ENCODE measurements at places on chromosomes 5 and 9. TPM values are rescaled to one million over a fixed set of nuclear protein-coding genes. Genes with fewer than 3 reads are reported as not detected.
A peak's percentile ranks its signal among the peaks of the same experiment; 100 is the strongest.

DNA sequence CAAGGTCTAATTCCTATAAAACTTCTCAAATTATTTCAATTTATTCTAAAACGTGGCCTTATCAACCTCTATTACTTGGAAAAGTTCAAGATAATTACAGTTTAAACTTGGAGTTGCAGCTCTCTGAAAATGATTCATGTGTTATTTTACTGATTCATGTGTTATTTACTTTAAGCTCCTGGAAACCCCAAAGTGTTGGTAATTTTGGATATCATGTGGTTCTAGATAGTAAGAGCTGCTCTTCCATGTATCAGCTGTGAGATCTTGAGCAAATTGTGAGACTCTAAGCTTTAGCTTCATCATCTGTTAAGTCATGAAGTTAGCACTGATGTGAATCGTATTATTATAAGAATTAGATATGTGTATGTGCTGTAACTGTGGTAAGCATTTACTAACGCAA, 749.2 kb downstream of the TLE4 start:
- no peak for DNase-seq

The CHSY3 gene
- 19.7 TPM for total RNA-seq

DNA sequence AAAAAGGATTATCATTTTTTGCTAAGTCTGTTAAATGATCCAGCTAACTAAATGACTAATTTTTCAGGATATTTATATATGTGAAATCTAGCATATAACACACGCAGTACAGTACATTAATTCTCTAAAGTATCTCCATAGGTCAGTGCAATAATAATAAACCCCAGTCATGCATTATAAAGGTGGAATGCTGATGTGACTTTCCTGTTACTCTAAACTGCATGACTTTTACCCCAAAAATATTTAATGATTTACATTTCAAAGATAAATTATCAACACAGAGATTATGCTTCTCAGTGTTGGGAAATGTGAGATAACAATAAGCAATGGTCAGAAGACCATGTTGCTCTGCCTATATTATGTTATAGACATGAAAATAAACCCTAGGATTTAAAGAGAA, 34.1 kb upstream of the PAM start:
- no peak for DNase-seq

GRCh38 chr5:135229122-135229521, 169.9 kb downstream of the MACROH2A1 start:
- peak; percentile 30 for DNase-seq

- DNase-seq, result no peak
These were observed 35.2 kb downstream of the DNAH5 start for GRCh38 chr5:13909271-13909670.

The LHX3 gene
- not detected for total RNA-seq

The GTF3C4 gene
- 17.2 TPM for total RNA-seq

DNA sequence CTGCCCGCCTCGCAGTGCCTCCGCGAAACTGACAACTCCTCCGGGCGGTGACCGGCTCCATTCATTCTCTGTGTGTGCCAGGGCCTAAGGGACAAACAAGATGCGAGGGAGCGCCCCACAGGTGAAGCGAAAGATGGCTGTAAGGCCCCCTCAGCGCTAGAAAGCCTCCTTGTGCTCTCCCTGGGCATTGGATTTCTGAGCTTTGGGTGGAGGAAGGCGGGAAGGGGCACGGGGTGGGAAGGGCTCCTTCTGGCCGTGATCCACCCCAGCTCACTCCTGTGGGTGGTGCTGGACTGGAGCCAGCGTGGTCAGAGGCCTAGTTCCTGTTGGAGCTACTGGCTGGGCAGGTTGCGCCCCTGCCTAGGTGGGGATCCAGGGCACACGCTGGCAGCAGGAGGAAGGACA, 943 bp downstream of the GALNT12 start:
- DNase-seq, result peak; percentile 79

DNA sequence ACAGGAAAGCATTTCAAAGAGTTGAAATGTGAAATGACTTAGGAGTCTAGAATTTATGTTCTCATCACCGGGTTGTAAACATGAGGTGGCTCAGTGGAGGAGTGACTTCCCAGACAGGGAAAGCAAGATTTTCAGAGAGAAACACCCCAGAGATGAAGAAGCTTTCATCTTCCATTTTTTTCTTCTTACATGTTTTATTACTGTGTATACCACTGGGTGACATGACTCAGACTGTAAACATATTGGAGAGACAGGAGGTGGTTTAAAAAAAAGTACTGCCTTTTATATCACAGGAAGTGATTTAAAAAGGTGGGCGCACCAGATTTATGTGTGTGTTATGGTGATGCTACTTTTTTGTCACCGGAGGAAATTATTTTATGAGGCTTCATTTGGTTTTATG, 209.1 kb upstream of the TUT7 start:
- DNase-seq, result no peak

The PRRC2B gene
- total RNA-seq, result 235 TPM

The ADAMTS12 gene
- 32.9 TPM for total RNA-seq

The CTSV gene
- total RNA-seq, result 0.34 TPM

The COMMD10 gene
- total RNA-seq, result 18.0 TPM

DNA sequence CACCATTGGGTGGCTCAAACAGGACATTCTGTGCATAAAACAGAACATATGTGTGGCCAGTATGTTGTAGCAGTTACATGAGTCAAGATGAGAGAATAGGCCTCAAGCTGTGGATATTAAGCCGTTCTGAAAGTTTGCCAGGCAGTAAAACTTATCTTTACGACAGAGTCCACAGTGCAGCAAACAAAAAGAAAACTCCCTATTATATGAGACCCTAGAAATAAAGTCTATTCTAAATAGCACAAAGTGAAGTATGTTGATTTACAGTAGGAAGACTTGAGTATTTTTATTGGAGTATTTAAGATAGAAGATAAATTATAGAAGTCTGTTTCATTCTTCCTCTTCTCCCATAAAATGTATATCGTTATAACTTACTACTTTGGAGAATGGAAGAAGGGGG, 271.5 kb downstream of the ADGRV1 start:
- no peak for DNase-seq

DNA sequence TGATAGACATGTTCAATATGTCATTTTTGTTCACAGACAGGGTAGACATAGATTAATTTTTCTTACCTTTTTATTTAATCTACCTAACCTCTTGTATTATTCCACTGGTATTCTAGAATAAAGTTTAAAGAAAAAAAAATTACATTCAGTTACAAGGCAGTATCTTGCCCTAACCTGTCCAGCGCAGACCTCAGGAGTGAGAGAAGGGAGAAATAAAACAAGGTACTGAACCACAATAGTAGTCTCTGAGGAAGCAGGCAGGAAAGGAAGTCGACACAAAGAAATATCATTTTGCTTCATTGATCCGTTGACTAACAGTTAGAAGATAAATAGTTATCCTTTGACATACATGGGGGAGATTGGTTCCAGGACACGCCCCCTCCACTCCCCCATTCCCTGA, 12.5 kb upstream of the ADAMTSL1 start:
- DNase-seq, result no peak

GRCh38 chr5:108773330-108773729, 25.6 kb downstream of the FER start:
- no peak for DNase-seq

DNA sequence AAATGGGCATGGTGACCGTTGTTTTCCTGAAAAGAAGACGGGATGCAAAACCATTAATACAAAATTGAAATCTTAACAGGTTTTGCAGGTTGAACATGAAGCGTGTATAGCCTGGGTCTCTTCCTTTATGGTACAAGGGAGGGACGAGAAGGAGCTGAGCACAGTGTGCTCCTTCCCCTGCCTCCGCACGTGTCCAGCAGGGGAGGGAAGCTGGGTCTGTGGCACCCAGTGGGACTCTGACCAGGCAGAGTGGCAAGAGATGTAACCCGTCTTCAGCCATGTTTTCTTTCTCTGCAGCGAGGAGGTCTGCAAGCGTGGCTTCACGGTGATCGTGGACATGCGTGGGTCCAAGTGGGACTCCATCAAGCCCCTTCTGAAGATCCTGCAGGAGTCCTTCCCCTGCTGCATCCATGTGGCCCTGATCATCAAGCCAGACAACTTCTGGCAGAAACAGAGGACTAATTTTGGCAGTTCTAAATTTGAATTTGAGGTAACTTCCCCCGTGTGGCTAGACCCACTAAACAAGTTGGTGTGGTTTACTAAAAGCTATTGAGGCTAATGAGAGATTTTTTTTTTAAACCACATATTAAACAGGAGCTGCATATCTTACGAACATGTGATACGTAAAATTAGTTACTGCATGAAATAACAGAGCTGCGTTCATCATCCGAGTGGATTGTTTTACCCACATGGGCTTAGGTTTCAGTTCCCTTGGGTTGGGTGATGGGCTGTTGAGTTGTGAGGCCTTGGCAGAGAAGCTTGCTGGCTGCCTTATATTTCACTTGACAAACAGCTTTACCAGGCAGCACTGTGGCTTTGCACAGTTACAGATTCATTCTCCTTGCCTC, 143.7 kb downstream of the TRIO start:
- no peak for DNase-seq

DNA sequence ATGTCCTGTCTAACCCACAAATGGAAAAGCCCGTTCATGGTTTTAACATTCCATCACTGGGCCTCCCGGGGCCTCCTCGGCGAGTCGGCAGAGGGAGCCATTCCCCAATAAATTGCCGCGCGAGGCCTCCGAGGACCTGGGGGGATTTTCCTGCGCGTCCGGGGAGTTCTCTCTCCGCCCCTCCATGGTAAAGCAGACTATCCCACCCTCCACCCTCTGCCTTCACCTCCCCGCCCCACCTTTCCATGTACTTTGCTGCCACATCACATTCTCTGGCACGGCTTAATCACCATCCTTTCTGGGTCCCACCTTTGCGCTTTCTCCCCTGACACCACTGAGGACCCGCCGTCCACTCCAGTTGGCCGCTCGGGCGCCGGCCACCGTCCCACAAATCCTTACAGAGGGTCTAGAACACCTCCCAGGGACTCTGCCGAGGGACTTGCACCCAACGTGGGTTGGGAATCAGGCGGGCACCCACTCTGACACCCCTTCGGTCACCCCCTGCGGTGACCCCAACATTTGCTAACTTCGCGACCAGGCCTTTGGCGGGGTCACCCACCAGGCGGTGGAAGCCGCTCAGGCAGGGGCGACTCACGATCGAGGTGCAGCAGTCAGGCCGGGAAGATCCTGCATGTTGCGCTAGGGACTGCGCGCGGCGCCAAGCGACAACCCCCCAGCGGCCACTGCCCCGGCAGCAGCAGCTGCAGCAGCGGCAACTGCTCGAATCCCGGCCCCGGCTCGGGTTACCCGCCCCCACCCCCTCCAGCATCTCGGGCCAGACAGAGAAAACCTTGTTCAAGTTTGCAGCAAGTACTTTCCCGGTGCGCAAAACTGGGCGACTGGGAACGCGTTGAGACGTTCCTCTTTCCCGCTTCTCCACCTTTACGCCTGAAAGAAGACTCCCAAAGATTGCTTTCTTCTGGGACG, at the start of gene MEGF10:
MEGF10 (plus strand) TSS at position 778 of the 927 bp plus-strand sequence. CDS start 40,513 bp downstream, outside the sequence.
- DNase-seq, result no peak

- DNase-seq, result no peak
These were observed 329.4 kb downstream of the ARRDC3 start for GRCh38 chr5:91053741-91054025.

The FUT7 gene
- total RNA-seq, result not detected

DNA sequence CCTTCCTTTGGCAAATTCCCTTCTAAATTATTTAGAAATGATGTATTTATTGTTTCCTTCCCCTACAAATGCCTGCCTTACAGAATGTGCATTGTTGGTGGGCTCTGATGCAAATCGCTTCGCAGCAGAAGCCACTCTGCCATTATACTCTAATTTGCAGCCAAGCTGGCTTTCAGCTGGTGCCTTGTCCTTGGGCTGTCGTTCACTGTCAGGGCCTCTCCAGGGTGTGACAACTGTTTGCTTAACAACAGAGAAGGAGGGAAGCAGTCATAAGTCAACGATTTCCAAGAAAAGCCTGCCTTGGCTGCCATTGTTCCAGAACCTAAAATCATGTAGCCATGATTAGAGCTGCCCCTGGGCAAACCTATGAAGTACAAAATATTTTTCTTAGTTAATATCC, 260.1 kb upstream of the RGMB start:
- no peak for DNase-seq

- peak; percentile 75 for DNase-seq
These were observed 12.7 kb downstream of the CNTFR start for GRCh38 chr9:34576597-34577399.

DNA sequence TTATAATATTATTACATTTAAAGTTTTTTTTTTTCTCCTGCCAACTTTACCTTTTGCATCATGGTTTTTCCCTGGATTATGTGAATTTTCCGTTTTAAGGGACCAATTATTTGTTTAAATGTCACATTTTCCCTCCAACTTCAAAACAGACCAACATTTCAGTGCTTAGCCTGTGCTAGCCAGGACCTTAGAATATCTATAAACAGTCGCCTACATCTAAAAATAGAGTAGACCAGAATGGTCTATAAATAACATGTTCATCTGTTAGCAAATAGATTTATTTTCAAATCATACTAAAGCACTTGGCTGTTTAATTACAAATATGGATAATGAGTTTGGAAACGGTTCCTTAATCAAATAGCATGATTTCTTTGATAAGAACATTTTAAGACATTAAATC, 192.0 kb downstream of the FBN2 start:
- no peak for DNase-seq

DNA sequence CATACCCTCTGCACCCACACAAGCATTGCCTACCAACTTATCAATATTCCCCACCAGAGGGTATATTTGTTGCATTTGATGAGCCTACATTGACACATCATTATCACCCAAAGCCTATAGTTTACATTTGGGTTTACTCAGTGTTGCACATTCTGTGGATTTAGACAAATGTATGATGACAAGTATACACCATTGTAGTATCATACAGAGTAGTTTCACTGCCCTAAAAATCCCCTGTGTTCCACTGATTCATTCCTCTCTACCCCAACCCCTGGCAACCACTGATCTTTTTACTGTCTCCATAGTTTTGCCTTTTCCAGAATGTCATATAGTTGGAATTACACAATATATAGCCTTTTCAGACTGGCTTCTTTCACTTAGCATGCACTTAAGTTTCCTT, 85.7 kb upstream of the CPLX2 start:
- no peak for DNase-seq

DNA sequence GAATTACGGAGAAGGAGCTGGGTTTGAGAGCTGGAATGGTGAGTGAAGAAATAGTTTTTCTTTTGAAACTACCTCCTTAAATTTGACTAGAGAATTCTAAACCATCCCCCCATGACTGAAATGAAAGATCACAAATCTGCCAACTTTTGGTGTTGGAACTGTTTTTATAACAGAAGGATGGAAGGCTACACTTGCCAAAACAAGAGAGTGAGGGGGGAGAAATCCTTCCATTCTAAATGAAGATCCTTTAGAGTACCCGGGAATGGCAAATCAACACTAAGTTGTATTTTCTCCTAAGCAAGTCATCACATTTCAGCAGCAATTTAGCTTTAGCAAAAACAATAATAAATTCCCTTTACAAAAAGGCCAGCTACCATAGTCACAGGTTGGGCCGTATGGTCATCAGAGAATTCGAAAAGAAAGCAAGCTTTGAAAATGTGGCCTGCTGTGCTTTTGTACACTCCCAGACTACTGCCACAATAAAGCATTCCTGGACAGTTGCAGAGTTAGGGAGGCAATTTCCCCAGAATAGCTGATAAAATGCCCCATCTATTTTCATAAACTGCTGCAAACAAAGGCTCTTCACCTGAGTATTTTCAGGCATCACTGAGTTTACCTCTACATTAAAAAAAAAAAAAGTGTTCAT, 25.0 kb upstream of the FREM1 start:
- no peak for DNase-seq
